ENCODE measurements at places on chromosomes 11 and 22.
A peak's percentile ranks its signal among the peaks of the same experiment; 100 is the strongest.

GRCh38 chr11:131767421-131767820, 397.0 kb downstream of the NTM start:
- peak; percentile 22 for DNase-seq

GRCh38 chr11:68803766-68804165, 38.0 kb downstream of the CPT1A start:
- DNase-seq: no peak

DNA sequence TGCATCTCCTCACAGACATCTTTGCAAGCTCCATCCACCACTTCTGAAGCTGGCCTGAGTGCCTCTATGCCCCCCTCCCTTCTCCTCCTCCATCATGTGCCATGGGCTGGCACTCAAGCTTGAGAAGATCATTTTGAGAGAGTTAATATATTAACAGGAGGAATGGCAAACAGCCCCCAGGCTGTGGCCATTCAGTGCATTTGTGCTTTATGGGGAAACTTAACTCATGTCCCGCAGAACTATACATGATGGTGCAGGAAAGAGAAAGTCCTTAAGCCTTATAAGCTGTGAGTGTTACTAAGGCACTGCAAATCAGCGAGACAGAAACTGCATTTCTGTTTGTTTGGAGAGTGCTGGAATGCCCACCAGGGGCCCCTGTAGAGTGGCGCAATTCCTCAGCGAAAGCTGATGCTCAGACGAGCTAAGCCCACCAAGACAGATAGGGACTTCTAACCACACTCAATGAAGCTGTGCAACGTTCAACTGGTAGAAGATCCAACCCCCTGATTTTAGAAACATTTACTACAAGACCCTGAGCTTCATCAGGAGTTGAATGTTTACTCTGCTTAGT, 26.8 kb upstream of the PHLDA2 start:
- no peak for DNase-seq

DNA sequence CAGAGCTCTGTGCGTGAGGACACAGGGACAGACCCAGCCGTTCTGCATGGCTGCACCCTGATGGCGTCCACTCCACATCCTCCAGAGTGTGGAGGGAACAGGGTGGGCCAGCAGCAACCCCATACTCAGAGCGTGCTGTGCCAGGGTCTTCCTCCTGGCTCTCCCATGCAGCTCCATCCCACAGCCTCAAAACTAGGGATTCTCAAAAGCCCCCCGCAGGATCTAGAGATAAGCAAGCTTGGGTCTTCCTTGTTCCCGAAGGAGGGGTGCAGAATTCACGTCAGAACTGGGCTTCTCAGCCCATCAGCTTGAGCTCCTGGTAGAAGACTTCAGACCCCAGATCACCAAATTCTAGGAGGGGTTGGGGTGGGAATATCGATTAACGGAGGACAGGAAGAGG, 858.8 kb downstream of the TBC1D22A start:
- no peak for DNase-seq

DNA sequence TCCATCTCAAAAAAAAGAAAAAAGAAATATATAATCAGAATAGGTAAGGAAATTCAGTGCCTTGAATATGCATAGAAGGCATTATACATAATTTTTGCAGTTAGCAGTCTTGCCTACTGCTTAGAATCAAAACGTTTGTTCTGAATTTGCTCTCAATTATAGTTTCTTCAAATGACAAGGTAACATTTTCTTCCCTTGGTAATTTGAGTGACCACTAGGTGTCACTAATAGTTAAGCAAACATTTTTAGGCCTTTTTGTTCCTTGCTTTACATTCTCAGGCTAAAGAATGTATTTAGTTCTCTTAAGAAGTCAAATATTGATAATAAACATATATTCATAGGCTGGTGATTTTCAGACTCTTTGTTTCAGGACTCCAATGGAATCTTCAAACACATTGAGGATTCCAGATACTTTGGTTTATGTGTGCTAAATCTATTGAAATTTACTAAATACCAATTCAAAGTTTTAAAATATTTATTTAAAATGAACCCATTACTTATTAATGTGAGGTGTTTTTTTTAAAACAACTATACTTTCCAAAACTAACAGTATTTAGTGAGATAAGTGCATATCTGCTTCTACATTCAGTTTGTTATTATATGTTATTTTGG, 55.0 kb upstream of the DEPDC7 start:
- DNase-seq: peak; percentile 40

- DNase-seq: no peak
Measured at GRCh38 chr22:49450498-49450897, 377.2 kb downstream of the BRD1 start.

GRCh38 chr11:74325649-74326645, 14.5 kb upstream of the P4HA3 start:
- peak; percentile 93 for DNase-seq

GRCh38 chr11:108216988-108217387, 5.5 kb downstream of the NPAT start:
- no peak for DNase-seq

- peak; percentile 56 for DNase-seq
Measured at GRCh38 chr11:27315836-27316235, 47.2 kb downstream of the CCDC34 start.

Data from fibroblast of lung (primary cell).